Kidney epithelial cell (primary cell): ENCODE measurements at places on chromosomes 5 and 9. TPM values are rescaled to one million over a fixed set of nuclear protein-coding genes. Genes with fewer than 3 reads are reported as not detected.

GRCh38 chr9:136806067-136806466 lies 1.7 kb upstream of the RABL6 start:
- DNase-seq: no peak

P4HA2 gene
- total RNA-seq: 71.5 and 77.5 TPM in 2 replicates

SLC4A9 gene
- 0.07 TPM in 1 of 2 replicates, not detected in the other for total RNA-seq

MEF2C gene
- total RNA-seq: 1.9 and 4.8 TPM in 2 replicates

DNA sequence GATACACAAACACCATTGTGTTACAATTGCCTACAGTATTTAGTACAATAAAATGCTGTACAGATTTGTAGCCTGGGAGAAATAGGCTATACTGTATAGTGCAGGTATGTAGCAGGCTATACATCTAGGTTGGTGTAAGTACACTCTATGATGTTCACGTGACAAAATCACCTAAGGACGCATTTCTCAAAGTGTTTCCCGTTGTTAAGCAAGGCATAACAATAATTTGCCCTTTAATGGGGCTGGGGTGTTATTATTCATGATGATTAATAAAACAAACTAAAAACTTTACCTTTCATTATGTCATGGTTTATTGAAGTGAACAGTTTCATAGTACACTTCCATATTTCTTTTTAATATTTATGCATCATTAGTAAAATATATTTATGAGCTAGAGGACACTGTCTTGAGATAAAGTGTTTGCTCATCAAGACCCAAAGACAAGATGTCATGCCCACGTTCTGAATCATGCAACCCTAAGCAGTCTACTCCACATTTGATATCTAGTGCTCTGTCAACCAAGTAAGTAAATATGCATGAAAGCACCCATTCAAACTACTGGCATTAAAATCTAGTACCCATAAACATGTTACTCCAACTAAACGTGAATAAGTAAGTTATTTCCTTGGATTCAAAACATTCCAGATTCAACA lies 220.5 kb downstream of the NR2F1-AS1 start:
- DNase-seq: no peak

GRCh38 chr9:93634311-93635185 lies 58.2 kb downstream of the PHF2 start:
- no peak for DNase-seq

FCN2 gene
- not detected in 2 replicates for total RNA-seq

GRCh38 chr5:76874088-76874581 lies 24.3 kb downstream of the S100Z start:
- DNase-seq: no peak

C9 gene
- not detected in 2 replicates for total RNA-seq

FRRS1L gene
- total RNA-seq: under 0.01 and 0.14 TPM in 2 replicates

GRM6 gene
- total RNA-seq: not detected in 2 replicates

SPACA9 gene
- 4.0 and 6.9 TPM in 2 replicates for total RNA-seq

DNA sequence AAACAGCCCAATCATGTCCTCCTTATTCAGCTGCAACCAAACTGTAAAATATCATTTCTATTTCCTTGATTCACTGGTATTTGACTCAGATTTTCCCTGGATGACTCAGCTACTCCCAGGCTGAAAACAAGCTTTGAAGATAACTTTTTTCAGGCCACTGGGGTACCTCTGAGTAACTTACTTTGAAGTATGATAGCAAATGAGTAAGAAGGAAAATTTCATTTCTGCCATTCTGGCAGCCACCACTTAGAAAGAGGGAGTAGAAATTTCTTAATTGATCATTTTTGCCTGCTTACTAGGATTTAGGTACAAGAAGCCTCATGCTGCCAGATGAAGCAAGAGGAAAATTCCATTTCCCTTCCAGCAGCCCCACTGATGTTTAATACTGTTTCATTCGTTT lies 247.4 kb downstream of the PRELID2 start:
- DNase-seq: peak; percentile 86

DNA sequence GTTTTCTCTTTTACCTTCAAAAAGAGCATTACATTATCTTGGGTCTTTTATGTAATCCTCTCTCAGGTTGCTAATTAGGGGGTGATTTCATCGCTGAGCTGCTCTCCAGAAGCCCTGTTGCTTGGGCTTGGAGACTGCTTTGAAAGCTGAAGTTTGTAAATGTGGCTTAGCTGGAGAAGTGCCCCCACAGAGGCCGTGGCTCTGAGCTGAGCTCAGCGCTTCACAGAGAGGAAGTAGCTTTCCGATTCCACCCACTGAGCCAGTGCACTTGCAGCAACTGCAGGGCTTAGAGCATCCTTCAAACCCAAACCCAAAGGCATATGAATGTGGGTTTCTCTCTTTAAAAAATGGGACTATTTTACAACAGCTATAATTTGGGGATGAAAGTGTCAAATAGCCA lies 13.7 kb upstream of the NXNL2 start:
- no peak for DNase-seq

SLC34A1 gene
- not detected in 2 replicates for total RNA-seq

DNA sequence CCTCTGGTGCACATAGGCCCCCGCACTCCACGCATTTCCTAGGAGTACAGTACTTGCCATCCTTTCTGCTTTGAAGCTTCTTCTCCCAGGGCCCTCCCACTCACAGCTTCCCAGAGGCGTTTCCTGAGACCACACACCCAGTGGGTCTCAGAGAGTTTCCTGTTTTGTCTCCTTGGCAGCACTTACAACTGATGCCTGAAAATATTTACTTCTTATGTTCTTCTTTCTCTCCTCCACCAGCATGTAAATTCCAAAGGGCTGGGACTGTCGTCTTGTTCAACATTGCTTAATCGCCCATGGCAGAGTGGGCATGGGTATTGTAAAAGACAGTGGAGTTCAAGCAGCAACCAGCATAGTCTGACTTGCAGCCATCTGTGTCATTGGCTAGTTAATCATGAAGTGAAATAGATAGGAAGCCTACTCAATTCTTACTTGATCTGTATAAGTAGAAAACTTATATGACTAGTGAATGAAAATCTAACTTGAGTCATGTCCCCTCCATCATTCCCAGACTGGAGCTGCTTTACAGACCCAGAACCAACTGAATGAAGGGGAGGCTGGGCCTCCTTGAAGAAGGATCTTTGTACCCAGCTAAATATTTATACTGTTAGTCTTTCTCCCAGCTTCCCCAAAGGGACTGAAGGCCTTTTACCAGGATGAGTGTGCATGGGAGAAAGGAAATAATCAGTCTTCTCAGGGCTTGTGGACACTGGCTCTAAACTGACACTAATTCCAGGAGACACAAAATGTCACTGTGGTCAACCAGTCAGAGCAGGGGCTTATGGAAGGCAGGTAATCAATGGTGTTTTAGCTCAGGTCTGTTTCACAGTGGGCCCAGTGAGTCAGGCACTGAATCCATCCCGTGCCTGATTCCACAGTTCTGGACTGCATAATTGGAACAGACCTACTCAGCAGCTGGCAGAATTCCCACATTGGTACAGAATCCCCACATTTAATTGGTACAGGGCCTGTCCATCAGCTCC lies 116.4 kb downstream of the SV2C start:
- DNase-seq: no peak

DNAH5 gene
- 2.7 and 4.4 TPM in 2 replicates for total RNA-seq

DNA sequence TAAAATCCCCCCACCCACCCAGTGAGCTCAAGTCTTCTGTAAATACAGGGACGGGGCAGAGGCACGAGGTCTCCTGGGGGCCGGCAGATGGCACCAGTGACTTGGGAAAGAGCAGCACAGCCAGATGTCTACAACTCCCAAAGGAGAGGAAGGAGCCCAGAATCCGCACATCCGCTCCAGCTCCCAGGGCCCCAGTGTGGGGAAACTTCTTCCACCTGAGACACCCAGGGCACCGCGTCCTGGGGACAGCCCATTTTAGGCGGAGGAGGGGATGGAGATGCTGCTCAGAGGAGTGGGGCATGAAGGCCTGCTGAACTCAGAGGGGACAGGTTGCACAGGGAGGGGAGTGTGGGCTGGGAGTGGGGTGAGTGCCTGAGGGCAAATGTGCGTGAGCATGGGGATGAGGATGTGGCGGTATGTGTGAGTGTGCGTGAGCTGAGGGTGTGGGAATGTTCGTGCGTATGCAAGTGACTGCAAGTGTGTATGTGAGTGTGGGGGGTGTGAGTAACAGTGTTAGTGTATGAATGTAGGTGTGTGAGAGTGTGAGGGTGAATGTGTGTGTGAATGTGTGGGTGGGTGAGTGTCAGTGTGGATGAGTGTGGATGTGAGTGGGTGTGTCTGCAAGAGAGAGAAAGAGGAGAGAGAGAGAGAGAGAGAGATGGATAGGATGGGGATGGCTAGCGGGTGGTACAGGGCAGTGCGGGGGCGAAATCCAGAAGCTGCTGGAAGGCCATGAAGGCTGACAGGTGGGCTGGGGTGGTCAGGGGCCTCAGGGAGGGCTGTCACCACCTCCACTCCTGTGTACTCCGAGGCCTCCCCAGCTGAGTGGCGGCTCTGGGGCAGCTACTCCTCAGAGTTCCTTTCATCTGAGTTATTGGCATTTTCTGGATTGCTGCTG lies 63.5 kb downstream of the DUSP1 start:
- no peak for DNase-seq

DNA sequence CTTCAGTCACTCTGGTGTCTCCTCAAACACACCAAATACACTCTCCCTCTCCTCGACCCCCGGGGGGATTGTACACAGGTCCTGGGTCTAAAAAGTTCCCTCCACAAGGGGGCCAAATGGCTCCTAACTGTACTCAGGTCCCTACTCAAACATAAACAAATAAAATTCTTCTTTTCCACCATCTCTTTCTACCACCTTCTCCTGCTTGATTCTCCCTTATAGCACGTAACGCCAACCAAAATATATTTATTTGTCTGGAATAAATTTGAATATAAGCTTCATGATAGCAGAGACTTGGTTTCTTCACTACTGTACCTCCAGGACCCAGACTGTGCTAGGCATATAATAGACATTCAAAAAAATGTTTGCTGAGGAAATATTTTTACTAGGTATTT lies 21.4 kb downstream of the ZNF608 start:
- DNase-seq: no peak

- no peak for DNase-seq
Observed at GRCh38 chr9:35569206-35569605, 35.9 kb upstream of the TESK1 start.

DNA sequence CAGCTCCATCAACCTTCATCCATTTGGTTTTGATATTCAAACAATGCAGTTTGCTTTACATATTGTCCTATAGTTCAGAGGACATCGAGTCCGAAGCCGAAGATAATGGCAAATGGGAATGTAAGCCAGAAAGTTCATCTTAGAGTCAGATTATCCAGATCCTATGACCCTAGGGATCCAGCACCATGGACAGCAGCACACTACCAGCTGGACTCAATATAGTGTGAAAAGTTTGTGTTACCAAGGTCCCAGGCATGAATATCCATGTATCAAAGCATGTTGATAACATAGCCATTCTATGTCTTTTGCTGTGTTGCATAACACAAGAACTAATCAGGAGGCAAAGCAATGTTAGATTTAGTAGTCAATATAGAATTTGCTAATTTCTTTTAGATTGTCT lies 46.3 kb downstream of the FSTL4 start:
- peak; percentile 5 for DNase-seq

KLF4 gene
- 38.7 and 43.8 TPM in 2 replicates for total RNA-seq

GRCh38 chr9:38026021-38026809 lies 42.8 kb downstream of the SHB start:
- DNase-seq: peak; percentile 92

- DNase-seq: no peak
Observed at GRCh38 chr9:32969270-32969669, 32.2 kb downstream of the APTX start.

LRRC19 gene
- under 0.01 TPM in 1 of 2 replicates, not detected in the other for total RNA-seq

SPINK7 gene
- not detected in 2 replicates for total RNA-seq

GRCh38 chr5:81995407-81995806 lies 23.6 kb downstream of the ATG10 start:
- DNase-seq: no peak

DNA sequence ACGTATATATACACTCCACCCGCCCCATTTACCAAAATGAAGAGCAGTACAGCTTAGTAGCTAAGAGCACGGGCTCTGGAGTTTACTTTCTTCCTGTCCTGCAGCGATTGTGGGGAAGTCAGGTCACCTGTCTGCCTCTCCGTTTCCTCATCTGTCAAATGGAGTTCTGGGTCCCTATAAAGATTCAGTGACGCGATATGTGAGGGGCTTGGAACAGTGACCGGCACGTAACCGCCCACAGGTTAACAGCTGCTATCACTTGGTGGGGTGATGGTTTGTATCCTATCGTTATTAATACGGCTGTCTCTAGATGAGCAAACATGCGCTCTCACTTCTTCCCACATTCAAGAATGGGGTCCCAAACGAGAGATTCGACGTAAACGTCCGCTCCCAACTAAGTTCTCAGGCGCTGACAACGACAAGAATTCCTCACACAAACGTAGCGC lies 426 bp downstream of the FAM114A2 start:
- DNase-seq: no peak

DNA sequence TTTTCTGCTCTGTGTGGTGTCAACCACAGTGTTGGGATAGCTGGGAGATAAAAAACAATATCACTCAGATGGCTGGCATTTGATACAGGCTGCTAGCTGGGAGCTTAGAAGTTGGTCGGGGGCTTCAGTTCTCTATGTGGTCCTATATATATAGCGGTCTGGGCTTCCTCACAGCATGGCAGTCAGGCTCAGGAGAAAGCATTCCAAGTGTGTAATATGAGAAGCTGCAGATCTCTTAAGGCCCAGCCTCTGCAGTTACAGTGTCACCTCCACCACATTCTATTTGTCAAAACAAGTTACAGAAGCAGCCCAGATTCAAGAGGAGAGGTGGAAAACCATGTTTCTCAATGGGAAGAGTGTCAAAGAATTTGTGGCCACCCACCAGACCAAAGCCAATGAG lies 108.1 kb upstream of the NIPBL start:
- no peak for DNase-seq

GRCh38 chr5:167853421-167853820 lies 438.0 kb upstream of the WWC1 start:
- DNase-seq: no peak
